ENCODE measurements at places on chromosomes 7 and 10. TPM values are rescaled to one million over a fixed set of nuclear protein-coding genes. Genes with fewer than 3 reads are reported as not detected.

DNA sequence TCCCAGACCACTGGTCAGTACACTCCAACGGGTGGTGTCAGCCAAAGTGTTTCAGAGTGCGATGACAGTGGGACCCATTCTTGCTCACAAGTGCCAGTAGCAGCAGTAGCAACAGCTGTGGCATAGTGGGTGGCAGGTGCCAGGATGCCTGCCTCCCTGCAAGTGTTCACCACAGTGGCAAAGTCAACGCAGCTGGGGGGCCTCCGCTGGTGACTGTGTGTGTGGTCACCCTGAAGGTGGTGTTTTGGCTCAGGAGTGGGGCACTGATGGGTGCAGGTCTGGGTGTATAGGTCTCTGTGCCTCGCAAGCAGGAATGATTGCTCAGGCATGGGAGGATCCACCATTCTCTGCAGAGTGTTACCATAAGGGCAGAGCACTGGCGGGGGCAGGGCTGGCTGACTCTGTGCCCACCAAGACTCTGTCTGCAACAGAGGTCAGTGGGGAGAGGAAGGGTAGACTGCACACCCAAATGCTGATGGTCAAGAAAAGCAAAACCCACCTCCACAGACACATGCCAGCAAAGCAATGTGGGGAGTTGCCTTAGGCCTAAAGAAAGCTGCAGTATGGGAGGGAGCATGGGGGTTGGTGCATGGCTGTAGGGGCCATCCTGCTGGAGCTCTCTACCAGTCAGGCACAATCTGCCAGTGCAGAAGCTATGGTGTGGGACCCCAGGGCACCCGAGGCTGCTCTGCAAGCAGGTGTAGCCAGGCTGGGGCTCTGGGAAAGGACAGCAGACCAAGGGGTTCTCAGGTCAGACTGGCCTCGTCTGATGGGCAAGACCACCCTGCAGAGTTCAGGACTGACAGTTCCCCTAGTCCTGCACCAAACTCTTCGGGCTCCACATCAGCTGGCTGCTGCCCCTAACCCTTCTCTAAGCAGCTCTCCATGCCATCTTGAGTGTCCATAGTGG, 368.1 kb downstream of the CTNNA3 start:
- no peak overlapping the region for H3K4me3 ChIP-seq
- no peak for DNase-seq
- H3K36me3 ChIP-seq, result no peaks in the 10 kb centered on the region
- no peaks in the 10 kb centered on the region for H3K4me1 ChIP-seq
- H3K27ac ChIP-seq, result no peak overlapping the region

DNA sequence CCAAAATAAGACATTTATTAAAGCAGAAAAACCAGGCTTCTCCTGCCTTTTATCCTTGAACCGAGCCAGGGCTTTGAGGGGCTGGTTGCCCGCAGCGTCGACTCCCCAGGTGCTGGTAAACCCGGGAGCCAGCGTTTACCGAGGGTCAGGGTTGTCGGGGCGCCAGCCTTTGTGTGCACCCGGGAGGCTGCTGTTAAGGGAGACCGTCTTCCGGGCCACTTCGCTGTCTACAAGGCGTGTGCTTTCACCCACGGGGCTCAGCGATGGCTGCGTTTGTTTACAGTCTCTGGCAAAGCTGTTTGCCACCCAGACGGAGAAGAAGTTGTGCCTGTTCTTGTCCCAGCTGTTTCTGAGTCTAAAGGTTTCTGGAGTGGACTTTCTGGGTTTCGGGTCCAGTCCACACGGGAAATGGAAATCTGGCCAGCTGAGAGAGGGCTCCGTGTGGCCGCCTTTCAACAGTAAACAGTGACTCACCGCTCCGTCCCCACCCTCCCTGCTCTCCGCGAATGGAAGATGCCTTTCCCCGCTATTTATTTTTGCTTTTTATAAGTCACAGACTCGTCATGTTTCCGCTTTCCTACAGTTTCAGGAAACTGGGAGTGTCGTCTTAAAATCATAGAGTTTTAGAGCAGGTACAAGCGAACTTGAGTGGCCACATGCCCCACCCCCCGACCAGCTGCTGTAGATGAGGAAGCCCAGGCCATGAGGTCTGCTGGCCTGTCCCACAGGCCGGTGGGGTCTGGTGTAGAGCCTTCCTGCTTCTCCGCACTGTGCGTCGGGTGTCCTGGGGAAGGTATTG, 2.2 kb downstream of the MAFK start:
- peak; percentile 96 for DNase-seq
- peaks cover 20% of the 10 kb centered on the region for H3K36me3 ChIP-seq
- peaks cover 37% of the 10 kb centered on the region for H3K4me1 ChIP-seq
- no peaks in the 10 kb centered on the region for H3K27me3 ChIP-seq
- H3K27ac ChIP-seq, result peak overlapping the region; percentile 98

GRCh38 chr10:82331716-82332115, 456.7 kb downstream of the NRG3 start:
- no peaks in the 10 kb centered on the region for H3K4me1 ChIP-seq
- H3K36me3 ChIP-seq, result no peaks in the 10 kb centered on the region
- no peak for DNase-seq
- H3K4me3 ChIP-seq, result no peak overlapping the region

- no peak overlapping the region for H3K4me3 ChIP-seq
- H3K36me3 ChIP-seq, result no peaks in the 10 kb centered on the region
- DNase-seq, result no peak
- H3K27me3 ChIP-seq, result no peaks in the 10 kb centered on the region
- H3K4me1 ChIP-seq, result no peaks in the 10 kb centered on the region
Observed at GRCh38 chr10:90218846-90219245, 517.5 kb downstream of the KIF20B start.

- no peaks in the 10 kb centered on the region for H3K27me3 ChIP-seq
- no peak overlapping the region for H3K4me3 ChIP-seq
- H3K4me1 ChIP-seq, result peaks cover 57% of the 10 kb centered on the region
- DNase-seq, result peak; percentile 52
- H3K36me3 ChIP-seq, result no peaks in the 10 kb centered on the region
Observed at GRCh38 chr10:97683556-97684367, 3.3 kb downstream of the AVPI1 start.

GRCh38 chr10:94002156-94002555, 8.4 kb downstream of the PLCE1 start:
- no peak overlapping the region for H3K27ac ChIP-seq
- DNase-seq, result no peak
- no peaks in the 10 kb centered on the region for H3K4me1 ChIP-seq
- no peaks in the 10 kb centered on the region for H3K36me3 ChIP-seq
- H3K4me3 ChIP-seq, result no peak overlapping the region

GRCh38 chr7:41738336-41738735, 35.4 kb upstream of the INHBA start:
- no peaks in the 10 kb centered on the region for H3K36me3 ChIP-seq
- H3K4me1 ChIP-seq, result peaks cover 20% of the 10 kb centered on the region
- H3K4me3 ChIP-seq, result no peak overlapping the region
- H3K27me3 ChIP-seq, result no peaks in the 10 kb centered on the region
- H3K27ac ChIP-seq, result no peak overlapping the region
- no peak for DNase-seq

DNA sequence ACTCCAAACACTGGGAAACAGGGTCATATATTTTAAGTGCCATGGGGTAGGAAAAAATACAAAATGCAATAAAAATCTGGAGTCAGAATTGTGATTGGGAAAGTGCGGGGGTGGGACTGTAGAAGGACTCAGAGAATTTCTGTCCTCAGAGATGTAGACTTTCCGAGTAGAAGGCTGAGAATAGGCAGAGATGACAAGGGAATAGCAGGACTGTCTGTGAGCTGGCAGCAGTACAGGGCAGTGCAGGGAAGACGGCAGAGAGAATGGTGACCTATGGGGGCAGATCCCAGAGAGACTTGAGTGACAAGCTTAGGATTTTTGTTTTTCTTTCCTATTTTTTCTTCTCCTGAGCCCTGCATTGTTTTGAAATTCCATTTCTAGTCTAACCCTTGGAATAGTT, 127.6 kb downstream of the SLC16A9 start:
- no peaks in the 10 kb centered on the region for H3K36me3 ChIP-seq
- no peak for DNase-seq
- H3K27ac ChIP-seq, result no peak overlapping the region
- no peaks in the 10 kb centered on the region for H3K27me3 ChIP-seq
- H3K4me1 ChIP-seq, result no peaks in the 10 kb centered on the region

DNA sequence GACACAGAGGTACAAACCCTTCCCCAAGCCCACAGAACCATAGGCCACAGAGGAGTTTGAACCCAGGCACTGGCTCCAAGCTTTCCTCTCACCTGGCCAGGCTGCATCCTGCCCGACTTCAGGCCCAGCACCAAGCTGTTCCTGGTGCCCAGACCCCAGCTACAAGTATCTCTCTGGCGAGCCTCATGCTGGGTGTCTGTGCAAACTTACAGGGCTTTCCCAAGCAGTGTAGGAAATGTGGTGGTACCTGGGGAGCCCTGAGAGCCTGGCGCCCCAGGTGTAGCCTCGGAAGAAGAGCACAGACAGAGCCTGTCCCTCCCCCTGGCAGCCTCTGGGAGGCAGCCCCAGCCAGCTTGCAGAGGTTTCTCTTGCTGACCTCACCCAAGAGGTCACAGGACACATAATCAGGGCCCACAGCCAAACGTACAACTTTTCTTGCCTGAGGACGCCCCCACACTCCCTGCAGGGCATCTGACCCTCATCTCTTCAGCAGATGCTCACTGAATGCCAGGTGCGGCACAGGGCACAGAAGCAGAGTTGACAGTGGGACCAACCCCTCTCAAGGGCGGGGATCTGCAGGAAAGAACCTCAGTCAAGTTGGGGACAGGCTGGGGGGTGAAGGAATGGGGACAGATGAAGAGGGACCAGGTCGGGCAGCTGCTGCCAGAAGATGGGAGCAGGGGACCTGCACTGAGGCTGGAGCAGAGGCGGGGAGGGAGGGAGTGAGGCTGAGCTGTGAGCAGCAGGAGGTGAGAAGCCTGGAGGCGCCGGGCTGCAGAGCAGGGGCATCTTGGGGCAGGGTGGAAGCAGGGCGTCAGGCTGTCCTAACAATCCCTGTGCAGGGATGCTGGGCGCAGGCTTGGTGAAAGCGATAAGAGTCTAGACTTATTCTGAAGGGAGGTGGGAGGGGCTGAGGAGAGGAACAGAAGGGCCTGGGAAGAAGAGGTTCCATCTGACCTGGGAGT, 16.3 kb upstream of the MYL7 start:
- DNase-seq, result no peak
- H3K36me3 ChIP-seq, result no peaks in the 10 kb centered on the region
- no peak overlapping the region for H3K4me3 ChIP-seq
- no peaks in the 10 kb centered on the region for H3K27me3 ChIP-seq
- no peaks in the 10 kb centered on the region for H3K4me1 ChIP-seq

Gene CXCL12
- polyA plus RNA-seq, result not detected

- H3K4me3 ChIP-seq, result no peak overlapping the region
- H3K4me1 ChIP-seq, result no peaks in the 10 kb centered on the region
- no peak overlapping the region for H3K27ac ChIP-seq
- DNase-seq, result no peak
Observed at GRCh38 chr7:11366118-11366517, 392.4 kb downstream of the PHF14 start.

Gene OR2AE1
- not detected for polyA plus RNA-seq

Gene ACBD7
- not detected for polyA plus RNA-seq

Gene ACTL6B
- not detected for polyA plus RNA-seq

DNA sequence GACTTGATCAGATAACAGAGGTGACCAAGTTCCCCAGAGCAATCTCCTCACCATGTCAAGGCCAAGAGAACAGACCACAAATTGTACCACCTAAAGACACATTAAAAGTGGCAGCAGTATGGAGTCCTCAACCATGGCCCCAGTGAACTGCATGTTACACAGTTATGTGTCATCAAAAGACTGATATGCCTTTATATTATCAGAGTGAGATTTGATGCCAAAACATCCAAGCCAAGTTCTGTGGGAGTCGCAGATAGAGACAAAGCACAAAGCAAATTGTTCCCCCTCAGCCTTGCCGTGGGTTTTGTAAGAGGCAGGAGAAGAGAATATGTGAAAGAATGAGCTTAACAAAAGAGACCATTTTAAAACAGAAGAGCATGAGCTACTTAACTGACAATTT, 39.2 kb upstream of the TES start:
- H3K36me3 ChIP-seq, result no peaks in the 10 kb centered on the region
- DNase-seq, result no peak
- no peak overlapping the region for H3K4me3 ChIP-seq
- H3K27ac ChIP-seq, result no peak overlapping the region

- H3K27me3 ChIP-seq, result no peaks in the 10 kb centered on the region
- H3K4me1 ChIP-seq, result peaks cover 46% of the 10 kb centered on the region
- H3K27ac ChIP-seq, result peak overlapping the region; percentile 95
- H3K36me3 ChIP-seq, result peaks cover 17% of the 10 kb centered on the region
- DNase-seq, result peak; percentile 89
Observed at GRCh38 chr7:1940402-1940786, 270.3 kb downstream of the ELFN1 start.

- H3K36me3 ChIP-seq, result no peaks in the 10 kb centered on the region
- no peaks in the 10 kb centered on the region for H3K27me3 ChIP-seq
- H3K4me1 ChIP-seq, result no peaks in the 10 kb centered on the region
Observed at GRCh38 chr7:63039882-63040281, 958.8 kb upstream of the ZNF722 start.

DNA sequence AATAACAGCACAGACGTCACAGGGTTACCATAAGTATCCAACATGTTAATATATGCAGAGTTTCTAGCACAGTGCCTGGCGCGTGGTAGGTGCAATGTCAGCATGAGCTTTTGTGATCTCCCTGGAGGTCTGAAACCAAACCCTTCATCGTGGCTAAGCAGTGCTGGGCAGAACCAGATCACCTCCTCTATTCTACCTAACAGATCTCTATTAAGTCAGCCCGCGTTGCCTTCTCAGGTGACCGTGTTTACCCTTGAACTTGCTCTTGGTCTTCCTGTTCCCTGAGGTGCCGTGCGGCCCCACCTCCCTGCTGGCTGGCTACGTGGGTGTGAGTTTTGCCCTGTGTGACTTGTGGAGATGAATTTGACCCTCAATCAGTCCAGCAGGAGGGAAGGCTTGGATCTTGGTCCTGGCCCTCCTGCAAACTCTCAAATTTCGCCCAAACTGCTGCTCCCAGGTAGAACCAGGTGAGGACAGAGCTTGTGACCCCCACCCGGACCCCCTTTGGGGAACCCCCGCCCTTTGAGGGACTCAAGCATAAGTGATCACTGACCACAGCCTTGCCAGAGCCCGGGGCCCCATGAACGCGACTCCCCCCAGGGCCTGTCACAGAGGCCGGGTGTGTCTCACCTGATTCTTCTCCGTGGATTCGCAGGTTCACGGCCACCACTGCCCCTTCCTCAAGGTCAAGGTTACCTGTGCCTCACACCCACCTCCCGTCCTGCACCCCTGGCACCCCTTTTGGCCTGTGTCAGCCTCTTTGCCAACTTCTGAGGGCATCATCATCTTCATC, 54.2 kb downstream of the ELFN1 start:
- H3K36me3 ChIP-seq, result no peaks in the 10 kb centered on the region
- no peak overlapping the region for H3K4me3 ChIP-seq
- H3K4me1 ChIP-seq, result no peaks in the 10 kb centered on the region
- H3K27ac ChIP-seq, result no peak overlapping the region
- no peaks in the 10 kb centered on the region for H3K27me3 ChIP-seq

GRCh38 chr10:104032144-104032775, 53.4 kb downstream of the COL17A1 start:
- H3K27ac ChIP-seq, result no peak overlapping the region
- peaks cover 53% of the 10 kb centered on the region for H3K36me3 ChIP-seq
- no peak overlapping the region for H3K4me3 ChIP-seq
- peak; percentile 3 for DNase-seq
- H3K4me1 ChIP-seq, result no peaks in the 10 kb centered on the region
